ENCODE measurements at places on chromosomes 4 and X.

DNA sequence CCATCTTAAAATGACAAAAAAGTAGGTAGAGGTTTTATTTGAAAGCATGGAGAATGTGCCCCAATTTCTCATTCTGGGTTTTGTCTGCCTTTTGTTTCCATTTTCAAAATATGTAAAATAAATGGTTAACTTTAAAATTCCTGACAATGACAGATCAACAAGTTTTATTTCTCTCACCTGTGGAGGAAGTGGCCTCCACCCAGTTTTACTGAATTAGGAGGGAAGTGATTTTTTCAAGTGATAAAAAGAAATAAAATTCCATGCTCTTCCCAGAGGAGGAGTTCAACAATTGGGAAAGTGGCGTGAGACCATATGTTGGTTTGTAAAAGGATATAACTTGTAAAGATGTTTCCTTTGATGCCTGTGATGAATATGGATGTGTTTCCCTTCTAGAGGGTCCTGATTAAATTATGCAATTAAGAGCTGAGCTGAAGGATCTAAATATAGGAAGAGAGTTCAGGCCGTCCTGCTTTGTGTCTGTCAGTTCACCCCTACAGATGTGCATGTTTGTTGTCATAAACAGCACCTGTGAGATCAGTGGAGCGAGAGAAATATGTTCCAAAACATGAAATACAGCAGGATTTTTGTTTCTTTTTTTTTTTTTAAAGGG, 19.5 kb downstream of the SMAD1 start:
- no peak for DNase-seq

DNA sequence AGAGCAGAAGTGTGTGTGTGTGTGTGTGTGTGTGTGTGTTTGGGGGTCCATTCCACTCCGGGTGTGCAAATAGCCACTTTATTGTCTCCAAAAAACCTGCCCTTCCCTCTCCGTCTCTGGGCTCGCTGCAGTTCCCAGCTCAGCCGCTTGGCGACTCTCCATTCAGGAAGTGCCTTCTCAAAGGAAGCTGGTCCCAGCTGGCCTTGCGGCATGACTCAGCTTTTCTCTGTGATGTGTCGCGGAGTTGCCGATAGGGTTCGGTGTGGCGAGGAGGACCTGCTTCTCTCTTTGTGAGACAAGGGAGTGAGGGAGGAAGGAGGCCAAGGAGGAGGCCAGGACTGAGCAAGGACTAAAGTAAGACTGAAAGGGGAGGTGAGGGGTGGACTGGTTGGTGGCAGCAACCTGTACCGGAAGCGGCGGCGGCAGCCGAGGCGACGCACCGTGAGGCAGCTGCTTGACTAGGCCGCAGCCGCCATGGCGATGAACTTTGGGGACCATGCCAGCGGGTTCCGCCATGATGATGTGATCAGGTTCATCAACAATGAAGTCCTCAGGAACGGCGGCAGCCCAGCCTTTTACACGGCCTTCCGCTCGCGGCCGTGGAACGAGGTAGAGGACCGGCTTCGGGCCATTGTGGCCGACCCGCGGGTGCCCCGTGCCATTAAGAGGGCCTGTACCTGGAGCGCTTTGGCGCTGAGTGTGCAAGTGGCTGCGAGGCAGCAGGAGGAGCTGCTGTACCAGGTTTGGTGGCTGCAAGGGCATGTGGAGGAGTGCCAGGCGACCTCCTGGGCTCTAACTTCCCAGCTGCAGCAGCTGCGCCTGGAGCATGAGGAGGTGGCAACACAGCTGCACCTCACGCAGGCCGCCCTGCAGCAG, at the start of gene TEX13C:
Gene TEX13C, plus strand, starts transcription at position 226 of the 876 bp plus-strand sequence. Its CDS starts 249 bp downstream, at position 475.
- DNase-seq: no peak

DNA sequence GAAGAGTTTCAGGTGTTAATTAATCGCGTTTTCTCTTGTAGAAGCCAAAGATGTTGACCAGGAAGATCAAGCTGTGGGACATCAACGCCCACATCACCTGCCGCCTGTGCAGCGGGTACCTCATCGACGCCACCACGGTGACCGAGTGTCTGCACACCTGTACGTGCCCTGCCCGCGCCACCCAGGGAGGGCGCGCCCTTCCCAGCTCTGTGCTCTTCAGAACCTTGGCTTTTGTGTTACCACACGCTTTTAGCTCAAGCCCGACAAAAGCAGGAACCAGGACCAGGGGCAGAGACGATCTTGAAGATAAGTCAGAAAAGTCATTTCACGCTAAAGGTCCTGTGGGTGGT, 28.0 kb downstream of the PCGF3 start:
- no peak for DNase-seq

- DNase-seq: no peak
These were observed 20.3 kb downstream of the SHISA3 start for GRCh38 chr4:42417550-42417949.
